ENCODE measurements at places on chromosomes 3 and 15.

DNA sequence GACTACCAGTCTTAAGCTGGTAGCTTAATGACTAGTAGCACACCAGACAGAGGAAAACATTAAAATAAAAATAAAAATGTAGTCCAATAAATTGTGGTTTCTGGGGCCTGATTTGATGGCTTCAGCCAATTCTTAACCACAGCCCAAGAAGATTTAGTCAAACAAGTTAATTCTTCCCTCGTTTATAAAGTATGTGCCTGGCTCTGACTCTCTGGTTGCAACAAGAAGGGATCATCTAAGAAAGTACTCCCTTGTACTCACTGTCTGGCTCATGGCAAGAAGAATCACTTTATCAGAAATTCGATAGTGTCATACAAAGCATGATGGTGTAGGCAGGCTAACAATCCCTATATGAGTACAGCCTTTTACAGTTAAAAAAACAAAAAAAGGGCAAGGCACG, 141.9 kb downstream of the P3H2 start:
- H3K36me3 ChIP-seq: no peaks in the 10 kb centered on the region
- H3K4me3 ChIP-seq: no peak overlapping the region
- peaks cover 25% of the 10 kb centered on the region for H3K4me1 ChIP-seq

DNA sequence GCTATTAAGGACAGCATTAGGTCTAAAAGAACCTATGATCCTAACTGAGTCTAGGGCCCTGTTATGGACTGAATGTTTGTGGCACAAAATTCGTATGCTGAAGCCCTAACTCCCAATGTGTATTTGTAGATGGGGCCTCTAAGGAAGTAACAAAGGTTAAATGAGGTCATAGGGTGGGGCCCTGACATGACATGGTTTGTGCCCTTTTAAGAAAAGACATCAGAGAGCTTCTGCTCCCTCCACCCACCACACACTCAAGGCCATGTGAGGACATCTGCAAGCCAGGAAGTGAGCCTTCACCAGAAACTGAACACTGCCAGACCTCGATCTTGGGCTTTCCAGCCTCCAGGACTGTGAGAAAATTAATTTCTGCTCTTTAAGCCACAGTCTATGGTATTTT, 49.2 kb downstream of the PHC3 start:
- H3K36me3 ChIP-seq: peaks cover 40% of the 10 kb centered on the region
- no peaks in the 10 kb centered on the region for H3K27me3 ChIP-seq
- H3K27ac ChIP-seq: no peak overlapping the region
- no peak overlapping the region for H3K4me3 ChIP-seq
- no peak for DNase-seq
- peaks cover 10% of the 10 kb centered on the region for H3K4me1 ChIP-seq

- peak; percentile 6 for DNase-seq
- H3K4me3 ChIP-seq: no peak overlapping the region
- H3K4me1 ChIP-seq: peaks cover 39% of the 10 kb centered on the region
- no peaks in the 10 kb centered on the region for H3K36me3 ChIP-seq
- no peak overlapping the region for H3K27ac ChIP-seq
Observed at GRCh38 chr3:30747771-30748281, 141.4 kb downstream of the TGFBR2 start.

- no peaks in the 10 kb centered on the region for H3K27me3 ChIP-seq
- H3K4me1 ChIP-seq: no peaks in the 10 kb centered on the region
- H3K27ac ChIP-seq: peak overlapping the region; percentile 6
- DNase-seq: no peak
- H3K4me3 ChIP-seq: no peak overlapping the region
Observed at GRCh38 chr3:178406206-178406605, 130.0 kb upstream of the KCNMB2 start.

DNA sequence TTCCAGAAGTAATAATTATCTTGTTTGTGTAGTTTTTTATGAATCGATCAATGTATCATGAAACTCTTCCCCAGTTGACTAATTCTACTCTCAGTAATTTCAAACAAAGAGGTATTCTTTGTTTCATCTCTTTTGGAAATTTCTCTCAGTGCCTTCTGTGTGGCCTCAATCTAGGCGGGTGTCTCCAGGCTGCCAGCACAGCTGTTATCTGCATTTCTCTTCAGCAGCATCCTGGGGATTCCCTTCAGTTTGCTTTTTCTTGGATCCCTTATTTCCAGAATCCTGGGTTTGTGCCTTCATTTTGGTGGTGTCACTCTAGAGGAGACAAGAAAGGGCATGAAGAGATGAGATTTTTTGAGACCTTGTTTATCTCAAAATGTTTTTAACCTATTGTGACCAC, 22.7 kb downstream of the NIPA2 start:
- no peaks in the 10 kb centered on the region for H3K27me3 ChIP-seq
- DNase-seq: no peak
- H3K36me3 ChIP-seq: peaks cover 8% of the 10 kb centered on the region
- no peak overlapping the region for H3K27ac ChIP-seq
- no peak overlapping the region for H3K4me3 ChIP-seq
- no peaks in the 10 kb centered on the region for H3K4me1 ChIP-seq

DNA sequence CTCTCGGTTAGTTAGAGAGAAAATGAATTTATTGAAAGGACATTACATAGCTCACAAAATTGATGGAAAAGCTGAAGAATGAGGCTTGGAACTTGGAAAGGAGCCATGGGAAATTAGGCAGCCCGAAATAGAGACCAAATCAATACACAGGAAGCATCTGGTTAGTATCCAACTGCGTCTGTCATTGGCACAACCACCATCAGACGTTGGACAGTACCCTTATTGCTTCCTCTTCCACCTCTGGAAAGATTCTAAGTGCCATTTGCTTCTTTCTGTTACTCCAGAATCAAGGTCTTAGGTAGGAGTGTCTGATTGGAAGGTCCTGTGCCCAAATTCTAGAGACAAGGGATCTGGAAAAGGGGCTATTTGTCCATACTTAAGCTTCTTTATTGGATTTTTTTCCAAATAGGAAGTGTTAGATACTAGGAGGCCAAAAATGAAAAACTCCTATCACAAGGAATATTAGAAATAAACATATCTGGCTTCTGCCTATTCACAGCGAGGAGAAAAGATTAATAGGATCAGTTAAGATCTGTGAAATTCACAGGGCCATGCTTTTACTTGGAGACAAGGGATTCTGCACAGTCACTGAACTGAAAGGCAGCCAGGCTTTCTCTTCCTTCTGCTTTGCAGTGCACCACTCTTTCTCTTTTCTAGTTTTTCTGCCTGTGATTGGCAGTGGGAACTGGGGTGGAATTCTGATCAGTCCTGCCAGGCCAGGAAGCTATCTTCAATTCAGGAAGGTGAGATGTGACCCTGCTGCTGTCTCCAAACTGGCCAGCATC, 10.7 kb upstream of the HACD2 start:
- H3K27ac ChIP-seq: no peak overlapping the region
- H3K27me3 ChIP-seq: no peaks in the 10 kb centered on the region
- H3K4me1 ChIP-seq: peaks cover 6% of the 10 kb centered on the region
- no peaks in the 10 kb centered on the region for H3K36me3 ChIP-seq

DNA sequence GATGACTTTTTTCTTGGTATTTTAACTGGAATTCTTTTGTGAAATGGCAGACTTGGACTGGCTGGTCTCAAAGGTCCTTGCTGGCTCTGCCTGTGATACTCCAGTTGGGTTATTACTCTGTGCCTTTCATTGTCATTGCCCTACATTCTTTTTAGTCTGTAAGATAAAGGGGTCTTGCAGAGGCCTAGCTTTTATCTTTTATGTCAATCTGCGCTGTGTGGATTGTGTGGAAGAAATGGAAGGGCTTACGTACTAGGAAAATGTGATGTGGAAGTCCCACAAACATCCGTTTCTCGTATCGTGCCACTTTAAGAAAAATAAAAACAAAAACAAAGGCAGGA, 8.7 kb upstream of the TMEM212 start:
- DNase-seq: no peak
- H3K4me3 ChIP-seq: no peak overlapping the region
- no peak overlapping the region for H3K27ac ChIP-seq
- no peaks in the 10 kb centered on the region for H3K27me3 ChIP-seq

DNA sequence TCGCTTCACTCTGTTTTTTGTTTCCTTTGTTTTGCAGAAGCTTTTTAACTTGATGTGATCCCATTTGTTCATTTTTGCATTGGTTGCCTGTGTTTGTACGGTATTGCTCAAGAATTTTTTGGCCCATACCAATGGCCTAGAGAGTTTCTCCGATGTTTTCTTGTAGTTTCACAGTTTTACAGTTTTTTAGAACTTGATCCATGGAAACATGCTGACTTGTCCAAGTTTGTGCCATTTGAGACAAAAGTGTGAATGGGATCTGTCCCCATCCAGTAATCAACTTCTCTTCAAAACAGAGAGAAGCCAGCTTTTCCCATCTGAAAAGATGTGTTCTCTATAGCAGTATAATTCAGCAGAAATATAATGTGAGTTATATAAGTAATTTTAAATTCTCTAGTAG, 266.5 kb upstream of the LRTM1 start:
- no peak overlapping the region for H3K27ac ChIP-seq
- no peak for DNase-seq
- no peaks in the 10 kb centered on the region for H3K36me3 ChIP-seq
- no peak overlapping the region for H3K4me3 ChIP-seq
- no peaks in the 10 kb centered on the region for H3K27me3 ChIP-seq
